ENCODE measurements at places on chromosomes 16 and 17.

GRCh38 chr16:66569827-66570405 lies 3.7 kb downstream of the CMTM1 start:
- no peak for DNase-seq

- DNase-seq, result peak; percentile 61
Measured at GRCh38 chr16:50210266-50211038, 55.9 kb upstream of the ADCY7 start.

DNA sequence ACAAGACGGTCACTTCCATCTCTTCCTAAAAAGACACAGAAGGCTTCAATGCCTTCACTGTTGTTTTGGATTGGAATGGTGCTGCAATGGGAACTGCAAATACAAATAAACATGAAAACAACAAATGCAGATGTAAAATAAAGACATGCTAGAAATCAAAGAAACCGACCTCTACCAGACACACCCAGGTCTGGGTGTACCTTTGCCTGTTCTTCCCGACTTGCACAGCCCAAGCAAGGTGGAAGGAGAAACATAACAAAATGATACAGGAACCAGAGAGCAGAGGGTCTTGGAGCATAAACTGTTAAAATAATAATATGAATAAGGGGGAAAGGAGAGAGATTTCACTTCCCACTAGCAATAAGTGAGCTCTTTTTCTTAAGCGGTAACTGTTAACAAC lies 17.3 kb downstream of the RFFL start:
- DNase-seq, result no peak

GRCh38 chr16:35184356-35184870 lies 1725.0 kb downstream of the TP53TG3F start:
- no peak for DNase-seq

- peak; percentile 57 for DNase-seq
Measured at GRCh38 chr17:80082403-80083135, 18.8 kb upstream of the GAA start.

GRCh38 chr16:1194665-1195392 lies 30.2 kb downstream of the TPSG1 start:
- DNase-seq, result no peak

DNA sequence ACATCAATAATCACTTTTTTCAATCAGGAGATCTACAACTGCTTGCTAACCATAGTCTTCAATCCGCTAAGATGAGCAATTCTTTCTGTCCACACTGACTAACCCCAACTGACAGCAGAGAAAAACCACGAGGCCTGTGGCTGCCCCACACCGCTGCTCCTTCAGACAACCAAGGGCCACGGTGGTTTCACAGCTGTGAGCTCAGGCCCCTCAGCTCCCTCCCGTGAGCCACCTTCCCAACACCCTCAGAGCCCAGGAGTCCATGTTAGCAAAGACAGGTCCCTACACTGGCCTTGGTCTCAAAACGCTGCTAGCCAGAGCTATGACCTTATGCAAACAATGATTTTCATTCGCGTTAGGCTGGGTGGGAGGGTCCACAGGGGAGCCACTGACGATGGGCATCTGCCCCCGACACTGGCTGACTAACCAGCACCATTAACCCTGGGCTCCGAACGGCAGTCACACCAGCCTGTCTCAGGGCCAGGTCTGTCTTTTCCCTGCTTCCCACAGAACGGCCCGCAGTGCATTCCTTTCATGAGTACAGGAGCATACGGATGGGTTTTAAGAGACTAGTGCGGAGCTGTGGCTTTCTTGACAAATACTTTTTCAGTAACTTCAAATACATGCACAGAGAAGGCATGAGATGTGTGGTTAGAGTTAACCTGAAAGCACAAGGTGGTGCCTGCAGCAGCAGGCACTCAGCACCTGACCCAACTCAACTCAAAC lies 67.3 kb downstream of the ANKRD11 start:
- DNase-seq, result no peak

GRCh38 chr16:19085679-19086200 lies 18.3 kb downstream of the COQ7 start:
- no peak for DNase-seq

GRCh38 chr17:74049167-74049966 lies 154.1 kb upstream of the RPL38 start:
- no peak for DNase-seq

DNA sequence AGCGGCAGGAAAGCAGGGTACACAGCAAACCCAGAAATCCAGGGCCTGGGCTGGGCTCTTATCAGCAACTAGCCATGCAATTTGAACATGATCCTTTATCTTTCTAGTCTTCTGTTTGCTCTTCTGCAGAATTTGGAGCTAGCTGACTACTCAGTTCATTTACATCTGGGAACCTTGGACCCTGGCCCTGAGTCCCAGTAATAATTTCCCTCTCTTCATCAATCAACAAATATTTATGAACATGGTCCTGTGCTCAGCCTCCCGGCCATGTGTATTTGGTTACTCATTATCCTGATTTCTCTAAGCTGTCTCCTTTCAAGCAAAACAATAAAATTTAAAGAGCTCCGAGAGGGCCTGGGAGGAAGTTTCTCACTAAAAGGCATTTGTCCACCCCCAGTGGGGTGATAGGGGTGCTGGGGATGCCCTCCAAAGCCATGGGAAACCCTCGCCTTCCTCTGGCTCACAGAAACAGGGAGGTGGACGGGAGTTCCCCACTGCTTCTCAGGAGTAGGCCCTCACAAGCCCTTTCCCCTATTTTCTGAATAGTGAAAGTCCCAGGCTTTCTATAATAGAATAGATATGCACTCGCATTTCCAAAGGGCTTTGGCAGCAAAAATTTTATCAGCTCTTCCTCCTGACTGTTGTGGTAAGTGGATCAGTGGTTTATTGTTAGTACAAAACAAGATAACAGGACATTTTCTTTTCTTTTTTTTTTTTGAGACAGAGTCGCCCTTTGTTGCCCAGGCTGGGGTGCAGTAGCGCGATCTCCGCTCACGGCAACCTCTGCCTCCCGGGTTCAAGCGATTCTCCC lies 6.9 kb upstream of the WDR59 start:
- no peak for DNase-seq

DNA sequence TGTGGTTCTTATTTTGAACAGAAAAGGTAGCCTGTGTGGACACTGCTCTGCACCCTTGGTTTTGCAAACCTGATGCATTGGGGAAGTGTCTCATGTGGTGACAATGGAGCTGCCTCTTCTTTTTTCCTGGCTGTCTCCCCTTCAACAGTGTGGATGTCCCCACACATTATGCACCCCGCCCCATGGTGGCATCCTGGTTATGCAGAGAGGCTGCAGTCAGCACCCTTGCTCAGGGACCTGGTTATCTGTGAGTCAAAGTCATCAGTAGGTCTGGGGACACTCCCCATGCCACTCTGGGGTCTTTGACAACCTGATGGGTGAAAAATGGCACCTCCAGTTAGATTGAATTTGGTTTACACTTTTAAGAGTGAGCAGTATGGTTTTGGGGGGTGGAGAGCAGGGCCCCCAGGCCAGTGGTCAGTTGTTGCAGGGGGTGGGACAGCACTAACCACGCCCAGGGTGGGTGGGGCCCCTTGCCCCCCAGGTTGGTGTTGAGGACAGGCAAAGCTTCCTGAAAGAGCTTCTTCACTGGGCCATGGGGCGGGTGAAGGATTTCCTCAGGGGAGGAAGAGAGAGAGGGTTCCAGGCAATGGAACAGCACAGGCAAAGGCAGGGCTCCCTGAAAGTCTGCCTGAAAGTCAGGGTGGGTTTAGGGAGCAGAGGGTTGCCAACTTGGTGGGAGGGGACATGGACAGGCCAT lies 24.6 kb upstream of the KCNJ12 start:
- DNase-seq, result no peak
